ENCODE measurements at places on chromosomes 3 and 15. TPM values are rescaled to one million over a fixed set of nuclear protein-coding genes. Genes with fewer than 3 reads are reported as not detected.

- no peak for DNase-seq
These were observed 935.0 kb downstream of the ROBO1 start for GRCh38 chr3:78832785-78833204.

DNA sequence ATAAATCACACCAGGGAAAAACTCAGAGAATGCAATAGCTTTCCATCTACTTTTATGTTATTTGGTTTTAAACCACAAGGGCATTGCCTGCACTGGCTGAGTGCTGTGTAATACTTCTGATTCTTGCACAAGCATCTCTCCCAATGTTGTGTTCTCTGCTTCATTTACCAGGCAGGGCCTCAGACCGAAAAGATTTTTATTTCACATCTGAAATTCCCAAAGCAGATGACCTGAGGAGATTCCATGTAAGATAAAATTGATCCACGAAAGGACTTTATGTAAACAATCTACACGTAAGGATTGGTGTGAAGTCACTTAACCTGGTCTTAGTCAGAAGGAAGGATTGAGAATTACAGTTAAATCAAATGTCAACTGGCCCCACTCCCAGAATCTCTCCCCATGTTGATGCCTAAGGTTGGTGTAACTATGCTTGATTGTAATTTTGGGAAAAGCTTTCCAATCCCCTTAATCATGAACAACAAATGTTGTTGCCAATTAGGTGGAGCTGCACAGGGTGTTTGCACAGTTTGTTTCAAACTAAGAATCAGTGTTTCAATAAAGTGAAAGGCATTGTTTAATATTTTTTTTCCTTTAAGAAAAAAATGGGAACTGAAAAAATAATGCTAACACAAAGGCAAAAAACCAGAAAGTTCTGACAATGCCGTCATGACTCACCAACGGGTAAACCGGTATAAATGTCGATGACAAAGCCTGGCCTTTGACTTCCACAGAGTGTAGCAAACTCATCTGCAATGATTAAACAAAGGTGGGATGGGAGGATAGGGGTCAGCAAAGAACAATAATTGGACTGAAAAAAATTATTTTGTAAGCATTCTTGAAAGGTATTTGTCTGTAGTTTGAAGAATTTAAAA is 128.6 kb downstream of the DUT start:
- no peak for DNase-seq

DNA sequence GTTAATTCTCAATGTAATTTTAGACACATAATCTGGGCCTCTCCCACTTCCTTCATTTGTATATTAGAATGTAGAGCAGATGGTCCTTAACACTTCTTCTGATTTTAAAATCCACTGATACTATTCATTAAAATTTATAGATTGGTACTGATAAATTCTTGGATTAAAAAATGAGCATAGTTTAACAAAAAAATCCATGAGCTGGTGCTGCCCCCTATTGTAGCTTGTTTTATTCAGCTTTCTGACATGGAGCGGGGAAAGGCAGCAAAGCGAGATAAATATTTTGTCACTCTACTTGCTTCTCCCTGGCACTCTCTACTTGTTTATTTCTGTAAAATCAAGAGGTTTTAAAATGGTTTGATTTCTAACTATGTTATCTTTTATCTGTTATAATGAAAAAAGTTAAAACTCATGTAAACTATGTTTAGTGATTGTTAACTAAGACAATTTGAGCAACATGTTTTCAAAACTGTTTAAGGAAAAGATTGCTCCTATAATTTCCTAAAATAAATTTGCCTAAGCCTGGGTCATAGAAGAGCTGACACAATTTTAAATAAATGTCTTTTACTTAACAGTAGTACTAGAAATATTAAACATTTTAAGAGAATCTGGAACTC is 26.5 kb upstream of the PLOD2 start:
- no peak for DNase-seq

- DNase-seq, result no peak
These were observed 27.8 kb upstream of the AZI2 start for GRCh38 chr3:28376424-28376823.

DNA sequence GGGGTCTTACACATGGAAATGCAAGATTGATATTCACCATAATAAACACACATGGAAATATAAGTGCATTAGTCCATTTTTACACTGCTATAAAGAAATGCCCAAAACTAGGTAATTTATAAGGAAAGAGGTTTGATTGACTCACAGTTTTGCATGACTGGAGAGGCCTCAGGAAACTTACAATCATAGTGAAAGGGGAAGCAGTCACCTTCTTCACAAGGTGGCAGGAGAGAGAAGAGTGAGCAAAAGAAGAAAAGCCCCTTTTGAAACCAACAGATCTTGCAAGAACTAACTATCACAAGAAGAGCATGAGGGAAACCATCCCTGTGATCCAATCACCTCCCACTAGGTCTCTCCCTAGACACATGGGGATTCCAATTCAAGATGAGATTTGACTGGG is 111.7 kb upstream of the TP63 start:
- DNase-seq, result no peak

The MAGEL2 gene
- total RNA-seq, result not detected
